ENCODE measurements at places on chromosomes 11 and 22.

DNA sequence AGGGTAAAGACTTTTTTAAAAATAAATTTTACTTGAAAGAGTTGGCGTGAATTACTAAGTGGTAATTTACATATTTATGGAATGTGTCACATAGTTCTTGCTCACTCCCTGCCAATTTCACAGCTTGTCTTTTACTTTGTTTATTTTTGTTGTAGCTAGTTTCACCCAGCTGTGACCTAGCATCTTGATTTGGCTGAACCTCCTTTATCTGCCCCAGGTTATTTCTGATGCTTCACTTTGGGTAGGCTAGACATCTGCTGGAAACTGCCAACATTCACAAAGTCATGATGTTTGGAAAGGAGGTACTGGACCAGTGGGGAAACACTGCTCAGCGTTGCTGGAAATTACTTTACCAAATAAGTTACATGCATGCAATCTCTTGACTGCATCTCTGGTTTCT lies 1676.0 kb upstream of the RAG2 start:
- no peak for DNase-seq

DNA sequence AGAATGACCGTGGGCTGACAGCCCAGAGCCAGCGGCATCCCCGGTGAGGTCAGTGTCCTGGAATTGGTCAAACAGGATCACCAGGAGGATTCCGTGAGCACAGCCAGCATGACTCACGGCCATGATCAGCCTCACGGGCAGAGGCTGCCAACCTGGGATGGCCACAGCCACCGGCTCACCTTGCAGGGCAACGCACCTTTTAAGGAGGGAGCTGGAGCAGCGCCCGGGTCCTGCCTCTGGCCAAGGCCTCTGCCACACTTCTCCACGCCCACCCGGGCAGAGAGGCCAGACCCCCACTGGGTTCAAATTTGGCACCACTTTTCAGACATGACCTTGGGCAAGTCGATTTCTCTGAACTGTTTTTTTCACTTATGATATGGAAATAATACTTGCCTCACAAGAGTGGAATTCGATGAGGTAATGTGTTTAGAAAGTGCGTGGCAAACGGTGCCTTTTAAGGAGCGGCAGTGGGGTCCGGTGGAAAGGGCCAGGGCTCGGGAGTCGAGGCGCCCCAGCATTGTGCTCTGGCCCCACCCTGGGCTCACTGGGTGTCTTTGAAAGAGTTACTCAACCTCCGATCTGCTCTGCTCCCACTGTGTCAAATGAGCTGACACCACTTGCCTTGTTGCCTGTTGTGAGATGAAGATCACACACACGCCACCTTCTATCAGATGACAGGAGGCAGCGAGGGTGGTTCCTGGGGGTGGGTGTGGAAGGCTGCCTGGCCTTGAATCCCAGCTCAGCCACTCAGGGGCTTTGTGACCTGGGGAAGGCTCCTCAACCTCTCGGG lies 16.0 kb downstream of the TXN2 start:
- no peak for DNase-seq

DNA sequence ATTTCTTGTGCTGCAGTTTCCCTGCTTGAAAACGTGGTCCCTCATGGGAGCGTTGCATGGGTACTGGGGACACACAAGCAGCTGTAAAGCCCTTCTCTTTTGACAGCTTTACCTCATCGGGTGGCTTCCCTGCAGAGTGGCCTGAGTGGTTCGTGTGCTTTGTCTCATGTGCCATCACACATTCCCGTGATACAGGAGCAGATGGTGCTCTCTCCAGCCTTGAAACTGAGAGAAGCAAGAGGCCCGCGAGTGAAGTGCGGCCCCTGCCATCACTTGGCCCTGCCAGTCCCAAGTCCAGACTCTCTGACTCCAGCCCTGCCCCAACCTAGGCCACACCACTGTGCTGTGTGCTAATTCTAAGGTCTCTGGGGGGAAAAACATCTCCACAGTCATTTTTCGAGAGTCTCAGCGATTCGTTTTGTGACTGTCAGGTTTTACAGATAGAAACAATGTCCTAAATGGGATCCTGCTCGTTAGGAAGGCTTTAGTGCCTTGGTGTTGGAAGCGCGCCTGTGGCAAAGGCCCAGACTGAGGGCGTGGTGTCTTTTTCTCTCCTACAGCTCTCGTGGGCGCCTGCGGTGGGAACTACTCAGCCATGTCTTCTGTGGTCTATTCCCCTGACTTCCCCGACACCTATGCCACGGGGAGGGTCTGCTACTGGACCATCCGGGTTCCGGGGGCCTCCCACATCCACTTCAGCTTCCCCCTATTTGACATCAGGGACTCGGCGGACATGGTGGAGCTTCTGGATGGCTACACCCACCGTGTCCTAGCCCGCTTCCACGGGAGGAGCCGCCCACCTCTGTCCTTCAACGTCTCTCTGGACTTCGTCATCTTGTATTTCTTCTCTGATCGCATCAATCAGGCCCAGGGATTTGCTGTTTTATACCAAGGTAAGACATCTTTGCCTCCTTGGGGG lies 64.2 kb downstream of the KREMEN1 start:
- no peak for DNase-seq

- DNase-seq: peak; percentile 48
These were observed 503.4 kb downstream of the DLG2 start for GRCh38 chr11:85123752-85124231.

DNA sequence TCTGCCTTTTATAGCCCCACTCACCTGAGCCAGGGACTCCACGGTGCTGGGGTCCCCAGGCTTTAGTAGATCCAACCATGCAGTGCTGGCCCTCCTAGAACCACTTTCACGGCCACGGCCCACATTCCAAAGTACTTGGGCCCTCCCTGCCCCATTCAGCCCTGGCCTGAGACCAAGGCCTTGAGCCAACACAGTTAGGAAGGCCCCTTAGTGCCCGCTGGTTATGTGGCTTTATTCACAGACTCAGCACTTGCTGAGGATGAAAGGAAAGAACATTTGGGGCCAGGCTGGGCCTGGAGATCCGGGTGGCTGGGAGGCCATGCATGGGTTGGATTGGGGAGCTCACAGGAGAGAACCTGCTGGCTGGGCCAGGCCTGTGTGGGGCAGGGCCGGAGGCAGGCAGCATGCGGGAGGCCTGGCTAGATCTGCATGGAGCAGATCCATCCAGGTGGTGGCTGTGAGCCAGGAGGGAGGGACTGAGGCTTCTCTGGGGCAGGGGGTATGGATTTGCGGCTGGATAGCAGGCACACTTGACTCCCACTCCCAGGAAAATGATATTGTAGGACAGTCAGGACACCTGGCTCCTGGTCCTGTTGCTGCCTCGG lies 12.6 kb downstream of the CHRM1 start:
- no peak for DNase-seq

DNA sequence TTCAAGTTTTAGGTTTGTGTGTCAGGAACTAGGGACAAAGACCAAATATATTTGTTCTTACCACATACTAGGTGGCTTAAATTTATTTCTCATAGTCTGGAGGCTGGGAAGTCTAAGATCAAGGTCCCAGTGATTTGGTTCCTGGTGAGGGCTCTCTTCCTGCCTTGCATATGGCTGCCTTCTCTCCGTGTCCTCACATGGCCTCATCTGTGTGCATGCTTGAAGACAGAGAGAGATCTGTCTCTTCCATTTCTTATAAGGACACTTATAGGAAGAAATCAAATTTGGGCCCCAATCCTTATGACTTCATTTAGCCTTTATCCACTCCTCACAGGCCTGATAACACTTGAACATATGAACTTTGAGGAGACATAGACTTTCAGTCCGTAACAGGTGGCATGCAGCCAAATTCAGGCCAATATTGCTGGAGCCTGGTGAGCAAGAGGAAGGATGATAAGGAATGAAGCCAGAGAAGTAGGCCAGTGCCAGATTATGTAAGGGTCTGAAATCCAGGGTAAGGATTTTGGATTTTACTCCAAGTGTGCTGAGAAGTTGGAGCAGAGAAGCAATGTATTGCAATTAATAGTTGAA lies 35.1 kb downstream of the TTC17 start:
- DNase-seq: no peak

- DNase-seq: no peak
These were observed 8.2 kb upstream of the HSPA8 start for GRCh38 chr11:123069908-123070821.

DNA sequence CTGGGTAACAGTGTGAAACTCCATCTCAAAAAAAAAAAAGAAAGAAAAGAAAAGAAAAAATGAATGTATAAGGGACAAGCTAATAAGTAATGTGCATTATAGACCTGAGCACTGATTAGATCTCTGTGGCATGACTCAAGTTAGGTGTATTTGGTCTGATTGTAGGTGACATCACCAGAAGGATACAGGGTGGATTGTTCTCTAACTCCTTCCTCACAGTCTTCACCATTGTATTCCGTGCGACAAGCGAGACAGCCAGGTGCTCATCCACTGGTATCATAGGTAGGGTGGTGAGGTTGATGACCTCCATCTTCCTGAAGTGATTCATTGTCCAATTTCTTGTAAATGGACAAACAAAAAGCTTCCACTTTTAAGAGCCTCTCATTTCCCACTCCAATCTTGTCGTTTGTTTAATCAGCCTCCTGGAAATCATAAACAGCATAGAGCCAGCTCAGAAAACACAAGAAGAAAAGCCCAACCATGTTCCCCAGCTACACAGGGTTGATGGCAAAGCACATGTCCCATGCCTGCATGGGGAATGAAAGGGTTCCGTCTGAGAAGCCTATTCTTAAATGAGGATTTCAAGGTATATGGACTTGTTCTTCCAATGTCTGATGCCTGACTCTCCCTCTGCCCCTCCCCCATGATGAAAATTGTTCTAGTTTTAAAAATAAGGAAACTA lies 6.2 kb downstream of the FAM227A start:
- no peak for DNase-seq

DNA sequence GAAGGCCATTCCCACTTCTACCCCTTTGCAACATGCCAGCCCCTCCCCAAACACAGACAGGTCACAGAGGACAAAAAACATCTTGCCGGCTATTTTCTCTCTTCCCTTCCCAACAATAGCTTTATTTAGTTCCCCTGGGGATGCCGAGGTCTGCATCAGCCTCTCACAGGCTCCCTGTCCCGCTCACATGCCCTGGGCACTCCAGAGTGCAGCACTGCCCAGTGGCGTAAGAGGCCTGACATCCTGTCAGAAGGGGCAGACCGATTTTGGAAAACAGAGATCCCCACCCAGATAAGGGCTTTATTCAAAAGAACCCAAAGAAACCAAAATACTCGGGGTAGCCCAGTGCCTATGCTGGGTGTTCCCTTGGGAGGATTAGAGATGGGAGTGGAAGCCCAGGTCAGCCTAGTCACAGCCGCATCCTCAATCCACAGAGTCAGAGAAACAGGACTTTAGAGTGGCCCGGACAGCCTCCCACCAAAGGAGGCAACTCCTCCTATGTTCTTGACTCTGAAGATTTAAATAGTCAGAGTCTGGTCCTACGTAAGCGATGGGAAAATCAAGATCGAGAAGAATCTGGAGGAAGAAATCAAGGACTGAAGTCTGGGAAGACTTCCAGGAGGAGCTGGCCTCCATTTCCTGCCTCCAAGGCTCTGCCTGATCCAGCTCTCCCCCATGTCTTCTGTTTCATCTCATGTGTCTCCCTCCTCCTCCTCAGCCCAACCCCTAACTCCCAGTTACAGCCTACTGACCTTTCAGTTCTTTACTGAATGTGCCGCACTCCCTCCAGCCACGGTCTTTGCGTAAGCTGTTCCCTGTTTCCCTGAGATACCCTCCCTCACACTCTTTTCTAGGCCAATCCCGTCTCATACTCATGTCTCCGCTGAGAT lies 129.3 kb downstream of the FBXO7 start:
- no peak for DNase-seq

- no peak for DNase-seq
These were observed 6.8 kb upstream of the HEPACAM start for GRCh38 chr11:124942466-124943253.

- no peak for DNase-seq
These were observed 399.2 kb downstream of the TBC1D22A start for GRCh38 chr22:47161631-47162030.

DNA sequence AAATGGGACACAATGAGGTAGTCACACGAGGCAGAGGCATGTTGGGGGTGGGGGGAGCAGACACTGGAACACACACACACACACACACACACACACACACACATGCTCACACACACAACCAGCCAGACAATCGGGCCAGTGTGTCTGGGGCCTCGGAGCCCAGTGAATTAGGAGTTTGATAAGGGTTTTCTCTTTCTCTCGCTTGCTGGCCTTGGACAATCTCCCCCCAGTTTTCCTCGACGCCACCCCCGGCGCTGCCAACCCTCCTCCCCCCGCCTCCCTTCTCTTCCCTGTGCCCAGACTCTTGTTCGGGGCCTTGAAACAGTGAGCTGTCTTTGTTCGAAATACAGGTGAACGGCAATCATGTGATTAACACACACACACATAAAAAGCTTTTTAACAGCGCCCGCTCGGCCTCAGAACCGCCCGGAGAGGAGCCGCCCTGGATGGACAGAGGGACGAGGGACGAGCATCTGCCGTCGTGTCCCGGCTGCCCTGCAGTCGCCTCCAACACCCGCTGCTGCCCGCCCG lies 1.5 kb upstream of the SOX10 start:
- DNase-seq: no peak

DNA sequence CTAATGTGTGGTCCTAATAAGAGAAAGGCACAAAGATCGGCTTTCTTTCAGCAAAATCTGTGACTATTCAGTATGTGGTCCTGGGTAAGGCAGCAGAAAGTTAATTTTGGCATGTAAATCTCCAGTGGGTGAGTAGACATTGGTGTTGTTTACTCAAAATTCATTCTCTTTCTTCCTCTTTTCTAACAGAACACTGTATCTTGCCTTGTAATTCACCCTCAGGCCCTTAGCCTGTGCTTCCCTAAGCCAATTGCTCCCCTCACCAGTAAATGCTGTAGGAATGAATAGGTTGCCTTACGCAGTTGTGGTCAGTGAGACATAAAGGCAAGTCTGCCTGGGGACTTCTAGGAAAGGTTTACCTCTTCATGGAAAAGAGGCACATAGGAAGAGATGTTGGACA lies 49.9 kb upstream of the PDE3B start:
- DNase-seq: no peak

- no peak for DNase-seq
These were observed 669 bp downstream of the MICAL3 start for GRCh38 chr22:18023509-18024275.

GRCh38 chr22:31393893-31394292 lies 5.5 kb upstream of the DRG1 start:
- DNase-seq: no peak

- no peak for DNase-seq
These were observed 791.3 kb upstream of the KIRREL3 start for GRCh38 chr11:127791844-127792243.

DNA sequence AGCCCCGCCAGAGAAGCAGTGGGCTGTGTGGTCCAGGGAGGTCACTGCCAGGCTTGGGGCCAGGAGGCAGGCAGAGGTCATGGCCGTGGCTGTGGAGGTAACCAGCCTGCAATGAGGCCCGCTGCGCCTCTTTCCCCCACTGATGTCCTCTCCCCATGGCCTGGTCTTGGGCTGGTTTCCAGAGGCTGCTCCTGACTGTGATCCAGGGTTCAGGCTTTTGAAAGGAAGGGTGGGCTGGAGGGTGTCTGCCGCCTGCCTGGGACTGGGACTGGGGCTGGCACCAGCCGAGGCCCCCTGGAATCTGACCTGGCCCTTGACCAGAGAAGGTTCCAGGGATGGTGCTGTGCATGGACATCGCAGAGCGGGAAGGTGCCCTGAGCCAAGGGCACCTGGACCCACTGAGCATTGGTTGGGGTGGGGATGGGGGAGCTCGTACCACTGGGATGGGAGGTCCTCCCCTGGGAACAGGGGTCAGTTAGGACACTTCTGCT lies 59.6 kb upstream of the THY1 start:
- DNase-seq: no peak

Data from SIG-M5 (cell line).